ENCODE measurements at places on chromosomes 12 and 14.

- no peak for DNase-seq
These were observed 16.5 kb upstream of the OR10AD1 start for GRCh38 chr12:48219631-48220030.

GRCh38 chr12:33605757-33606156, 166.1 kb upstream of the SYT10 start:
- no peak for DNase-seq

GRCh38 chr12:132130690-132131089, 13.4 kb downstream of the DDX51 start:
- DNase-seq = no peak

DNA sequence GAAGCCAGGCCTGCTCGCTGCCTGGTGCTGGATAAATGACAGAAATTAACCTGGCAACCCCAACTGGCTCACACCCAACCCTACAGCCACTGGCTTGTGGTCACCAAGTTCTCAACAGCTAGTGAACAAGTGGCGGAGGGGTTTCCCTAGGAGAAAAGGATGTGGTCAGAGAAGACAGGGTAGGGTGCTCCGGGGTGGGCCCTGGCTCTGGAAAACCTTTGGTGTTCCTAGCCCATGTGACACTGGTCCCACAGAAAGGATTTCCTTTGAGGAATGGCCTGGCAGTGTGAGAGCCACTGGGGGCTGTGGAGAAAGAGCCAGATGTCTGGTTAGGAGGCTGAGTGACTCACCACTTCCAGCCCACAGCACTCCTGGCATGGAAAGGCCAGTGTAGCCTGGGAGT, 8.7 kb downstream of the SYNE3 start:
- DNase-seq = no peak

Data from muscle of arm (tissue), 14 donors.